CD4-positive, alpha-beta memory T cell (primary cell): ENCODE measurements at places on chromosomes 11 and 22. TPM values are rescaled to one million over a fixed set of nuclear protein-coding genes. Genes with fewer than 3 reads are reported as not detected.

Gene CLMP
- 0.55 TPM for total RNA-seq

Gene SYT9
- total RNA-seq: not detected

GRCh38 chr22:42928969-42929837, 72.1 kb upstream of the ARFGAP3 start:
- no peak overlapping the region for H3K4me3 ChIP-seq
- H3K36me3 ChIP-seq: no peaks in the 10 kb centered on the region
- no peak overlapping the region for H3K27ac ChIP-seq

DNA sequence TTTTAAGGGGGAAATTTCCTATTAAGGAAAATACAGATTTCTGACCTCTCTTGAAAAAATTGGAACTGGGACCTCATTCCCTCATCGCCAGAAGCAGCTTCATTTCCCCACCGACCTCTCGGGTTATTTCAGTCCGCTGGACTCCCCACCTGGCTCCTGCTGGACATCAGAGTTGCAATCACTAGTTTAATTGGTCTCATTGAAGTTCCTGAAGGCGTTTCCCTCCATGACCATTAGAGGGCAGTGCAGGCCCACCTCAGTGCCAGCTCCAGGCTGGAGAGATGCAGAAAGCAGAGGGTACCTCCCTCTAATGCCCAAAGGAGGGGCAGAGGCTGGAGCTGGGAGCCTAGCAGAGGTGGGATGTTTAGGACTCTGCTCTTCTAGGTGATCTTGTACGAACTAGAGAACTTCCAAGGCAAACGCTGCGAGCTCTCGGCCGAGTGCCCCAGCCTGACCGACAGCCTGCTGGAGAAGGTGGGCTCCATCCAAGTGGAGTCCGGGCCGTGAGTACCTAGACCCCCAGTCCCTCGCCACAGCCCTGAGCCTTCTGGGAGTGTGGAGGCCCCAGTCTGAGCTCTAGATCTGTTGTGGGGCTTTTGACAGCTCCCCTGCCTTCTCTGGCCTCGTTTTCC, 2.7 kb downstream of the CRYBB3 start:
- no peak overlapping the region for H3K27ac ChIP-seq
- H3K4me3 ChIP-seq: no peak overlapping the region
- DNase-seq: peak; percentile 39
- H3K4me1 ChIP-seq: no peaks in the 10 kb centered on the region

- H3K4me1 ChIP-seq: peaks cover 5% of the 10 kb centered on the region
- H3K36me3 ChIP-seq: no peaks in the 10 kb centered on the region
- no peaks in the 10 kb centered on the region for H3K27me3 ChIP-seq
- H3K4me3 ChIP-seq: no peak overlapping the region
- H3K27ac ChIP-seq: no peak overlapping the region
- no peak for DNase-seq
Measured at GRCh38 chr22:44627521-44628139, 74.4 kb upstream of the PRR5 start.
